ENCODE measurements at places on chromosomes 7 and 10. TPM values are rescaled to one million over a fixed set of nuclear protein-coding genes. Genes with fewer than 3 reads are reported as not detected.

The TNRC18 gene
- total RNA-seq: 166 TPM

The TBXAS1 gene
- 3.9 TPM for total RNA-seq

The CYP26C1 gene
- total RNA-seq: 0.44 TPM

The COL26A1 gene
- 109 TPM for total RNA-seq

The CYP2C19 gene
- total RNA-seq: not detected

The ZSWIM8 gene
- 121 TPM for total RNA-seq

The FAS gene
- total RNA-seq: 6.1 TPM

The BEND7 gene
- total RNA-seq: 40.7 TPM

The CHST15 gene
- total RNA-seq: 35.9 TPM

The ADAP1 gene
- total RNA-seq: 4.0 TPM
